Daoy (cell line): ENCODE measurements at places on chromosomes 6 and 20.

GRCh38 chr6:12516070-12516469 lies 200.5 kb upstream of the PHACTR1 start:
- peak; percentile 25 for DNase-seq

GRCh38 chr20:20364593-20365479 lies 3.1 kb upstream of the INSM1 start:
- no peak for DNase-seq

DNA sequence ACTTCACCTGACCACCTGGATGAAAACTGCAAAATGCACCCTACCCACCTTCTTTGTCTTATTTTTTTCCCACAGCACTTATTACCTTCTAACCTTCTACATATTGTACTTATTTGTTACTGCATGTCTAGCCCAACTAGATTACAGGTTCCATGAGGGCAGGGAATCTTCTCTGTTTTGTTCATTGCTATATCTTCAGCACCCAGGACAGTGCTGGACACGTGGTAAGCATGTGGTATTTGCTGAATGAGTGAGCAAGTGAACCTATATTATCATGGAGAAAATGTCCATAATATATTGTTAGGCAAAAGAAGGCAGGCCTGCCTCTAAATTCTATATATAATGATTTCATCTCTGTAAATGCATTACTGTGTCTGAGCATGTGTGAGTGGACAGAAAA lies 107.0 kb downstream of the TRERF1 start:
- DNase-seq = no peak

DNA sequence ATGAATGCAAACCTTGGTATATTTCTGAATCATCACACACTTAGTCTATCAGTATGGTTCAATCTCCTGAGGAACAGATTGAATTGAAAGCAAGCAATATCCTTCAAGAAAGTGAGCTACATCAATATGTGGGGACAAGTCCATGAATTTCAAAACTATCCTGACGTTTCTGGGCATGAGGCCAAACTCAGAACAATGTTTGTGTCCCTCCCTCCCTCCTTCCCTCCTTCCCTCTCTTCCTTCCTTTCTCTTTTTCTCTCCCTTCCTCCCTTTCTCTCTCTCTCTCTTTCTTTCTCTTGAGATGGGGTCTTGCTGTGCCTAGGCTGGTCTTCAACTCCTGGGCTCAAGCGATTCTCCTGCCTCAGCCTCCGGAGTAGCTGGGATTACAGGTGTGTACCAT lies 27.9 kb upstream of the SYNCRIP start:
- DNase-seq = peak; percentile 22

GRCh38 chr6:97095311-97095850 lies 170.9 kb downstream of the KLHL32 start:
- peak; percentile 9 for DNase-seq
